ENCODE measurements at places on chromosomes 7 and 10. TPM values are rescaled to one million over a fixed set of nuclear protein-coding genes. Genes with fewer than 3 reads are reported as not detected.

Gene OR9A2
- not detected for total RNA-seq

Gene DCLRE1A
- 3.2 TPM for total RNA-seq

Gene FUOM
- total RNA-seq = 11.0 TPM

Gene USP54
- total RNA-seq = 7.8 TPM

Gene HKDC1
- total RNA-seq = 0.77 TPM

Gene ST8SIA6
- total RNA-seq = not detected

Gene STEAP1B
- 21.0 TPM for total RNA-seq

Gene SSC4D
- 0.47 TPM for total RNA-seq

Gene HOXA13
- total RNA-seq = not detected

Gene MMD2
- not detected for total RNA-seq

Gene CCDC172
- total RNA-seq = not detected
